ENCODE measurements at places on chromosomes 1 and 21. TPM values are rescaled to one million over a fixed set of nuclear protein-coding genes. Genes with fewer than 3 reads are reported as not detected.

Gene ELAPOR1
- total RNA-seq: 1.1 TPM

Gene KLHDC8A
- not detected for total RNA-seq

Gene LCE1D
- not detected for total RNA-seq

Gene NCSTN
- 92.5 TPM for total RNA-seq

Gene PERM1
- total RNA-seq: not detected

Gene TNFRSF9
- 0.22 TPM for total RNA-seq

DNA sequence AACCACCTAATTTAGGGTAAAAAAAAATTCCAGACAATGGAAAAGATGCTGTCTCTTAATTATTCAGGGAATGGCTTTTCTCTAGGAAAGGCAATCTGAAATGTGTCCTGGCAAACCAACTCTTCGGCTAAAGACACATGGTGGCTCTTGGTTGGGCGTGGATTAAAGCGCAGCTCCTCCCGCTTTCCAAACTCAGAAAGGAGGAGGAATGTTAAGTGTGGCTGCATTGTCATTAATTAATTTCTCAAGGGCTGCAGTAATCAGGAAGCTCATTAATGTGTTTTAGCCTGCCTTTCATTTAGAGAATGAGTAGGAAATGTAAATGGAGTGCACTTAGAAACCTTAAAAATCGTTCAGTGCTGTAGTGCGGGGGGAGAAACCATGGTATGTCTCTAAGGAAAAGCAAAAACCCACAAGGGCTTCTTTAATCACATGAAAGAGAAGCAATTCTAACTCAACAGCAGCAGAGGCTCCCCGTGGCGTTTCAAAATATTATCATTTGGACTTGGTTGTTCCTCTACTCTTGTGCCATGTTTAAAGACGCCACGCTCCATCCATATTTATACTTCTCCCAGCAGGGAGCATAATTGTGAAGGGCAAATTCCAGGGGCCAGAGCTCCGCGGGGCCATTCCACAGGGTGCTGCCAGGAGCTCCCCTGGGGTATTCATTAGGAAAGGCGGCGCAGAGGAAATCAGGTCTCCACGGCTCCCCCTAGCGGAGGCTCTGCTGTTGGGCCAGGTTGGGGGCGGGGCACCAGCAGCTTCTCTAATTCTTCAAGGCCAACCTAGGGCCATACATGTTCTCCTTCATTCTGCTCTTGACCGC is 91.9 kb upstream of the SSX2IP start:
- DNase-seq: peak; percentile 48

DNA sequence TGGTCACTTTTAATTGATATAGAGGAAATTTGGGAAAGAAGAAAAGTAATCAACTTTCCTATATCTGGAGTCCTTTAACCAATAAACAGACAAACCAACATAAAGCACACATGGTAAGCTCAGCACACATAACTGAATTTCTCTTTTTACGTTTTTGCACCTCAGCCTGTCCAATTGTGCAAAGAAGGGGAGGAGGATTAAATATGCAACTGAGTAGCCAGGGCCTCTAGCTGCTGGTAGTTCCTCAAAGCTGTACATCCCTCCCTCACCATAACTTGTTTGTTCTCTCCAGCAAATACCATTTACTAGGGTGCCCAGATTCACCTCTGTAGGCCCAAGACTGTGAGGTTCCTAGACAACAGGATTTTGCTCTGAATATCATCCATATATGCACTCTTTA is 25.4 kb downstream of the ST6GALNAC5 start:
- DNase-seq: no peak

DNA sequence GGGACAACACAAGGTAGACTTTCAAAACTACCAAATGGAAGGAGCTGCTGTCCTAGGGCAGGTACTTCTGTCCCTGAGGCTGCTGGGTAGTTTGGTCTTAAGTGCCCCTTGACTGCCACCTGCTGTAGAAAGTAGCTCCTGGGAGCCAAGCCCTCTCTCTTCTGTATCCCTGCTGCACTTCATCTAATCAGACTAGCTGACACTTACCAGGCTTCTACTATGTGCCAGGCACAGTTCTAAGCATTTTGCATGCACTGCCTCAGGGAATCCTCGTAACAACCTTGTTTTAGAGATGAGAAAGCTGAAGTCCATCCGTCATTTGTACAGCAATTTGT is 15.9 kb upstream of the SRSF4 start:
- DNase-seq: peak; percentile 39

GRCh38 chr1:44222397-44223186 is 9.3 kb downstream of the DMAP1 start:
- no peak for DNase-seq

DNA sequence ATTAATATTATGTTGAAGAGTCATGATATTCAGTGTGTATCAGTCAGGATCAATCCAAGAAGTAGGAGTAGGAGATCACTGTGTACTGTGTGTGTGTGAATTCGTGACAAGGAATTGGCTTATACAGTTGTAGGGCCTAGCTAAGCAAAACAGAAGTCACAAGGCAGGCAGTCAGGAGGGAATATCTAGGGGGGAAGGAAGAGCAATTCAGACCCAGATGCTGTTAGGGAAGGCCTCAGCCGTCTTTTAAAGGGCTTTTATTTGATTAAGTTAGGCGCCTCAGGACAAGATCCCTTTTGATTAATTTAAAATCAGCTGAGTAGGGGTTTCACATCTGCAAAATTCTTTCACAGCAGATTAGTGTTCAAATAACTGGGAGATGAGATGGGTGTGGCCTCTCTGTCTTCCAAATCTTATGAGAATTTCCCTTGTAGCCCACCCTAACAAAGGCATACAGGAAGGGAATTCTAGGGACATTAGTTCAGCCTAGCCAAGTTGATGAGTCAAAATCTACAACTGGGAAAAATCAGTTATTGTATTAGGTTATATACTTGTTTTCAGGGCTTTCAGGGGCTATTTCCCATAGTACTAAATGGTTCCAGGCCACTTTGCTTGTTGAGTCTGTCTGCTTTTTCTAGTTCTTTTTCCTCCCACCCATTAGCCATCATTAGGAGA is 47.4 kb downstream of the ALG6 start:
- DNase-seq: no peak

DNA sequence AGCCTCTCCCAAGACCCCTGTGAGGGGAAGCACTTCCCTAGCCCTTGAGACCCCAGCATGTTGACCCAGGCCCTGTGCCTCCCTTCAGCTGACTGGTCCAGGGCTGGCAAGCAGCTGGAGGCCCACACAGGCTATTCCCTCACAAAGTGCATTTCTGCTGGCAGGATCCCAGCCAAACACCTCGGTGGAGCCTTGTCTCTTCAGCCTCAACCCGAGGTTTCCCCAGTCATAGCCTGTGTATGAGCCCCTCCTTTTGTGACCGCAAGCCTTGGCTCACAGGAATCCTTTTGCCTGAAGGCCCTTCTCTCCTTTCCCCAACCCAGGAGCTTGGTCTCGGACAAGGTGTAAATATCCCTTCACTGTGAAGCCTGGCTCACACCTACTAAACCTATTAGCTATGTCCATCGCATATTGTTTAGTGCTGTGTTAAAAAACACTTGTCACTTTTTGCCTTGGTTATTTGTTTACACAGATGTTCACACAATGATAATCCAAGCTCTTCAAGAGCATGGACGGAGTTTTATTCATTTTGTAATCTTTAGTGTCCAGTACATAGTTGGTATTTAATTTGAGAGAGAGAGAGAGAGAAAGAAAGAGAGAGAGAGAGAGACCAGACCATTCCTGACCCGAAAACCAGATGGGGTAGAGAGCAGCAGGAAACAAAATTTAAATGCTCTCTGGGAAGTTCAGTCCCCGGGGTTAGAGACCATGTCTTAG is 8.5 kb upstream of the CD247 start:
- no peak for DNase-seq

DNA sequence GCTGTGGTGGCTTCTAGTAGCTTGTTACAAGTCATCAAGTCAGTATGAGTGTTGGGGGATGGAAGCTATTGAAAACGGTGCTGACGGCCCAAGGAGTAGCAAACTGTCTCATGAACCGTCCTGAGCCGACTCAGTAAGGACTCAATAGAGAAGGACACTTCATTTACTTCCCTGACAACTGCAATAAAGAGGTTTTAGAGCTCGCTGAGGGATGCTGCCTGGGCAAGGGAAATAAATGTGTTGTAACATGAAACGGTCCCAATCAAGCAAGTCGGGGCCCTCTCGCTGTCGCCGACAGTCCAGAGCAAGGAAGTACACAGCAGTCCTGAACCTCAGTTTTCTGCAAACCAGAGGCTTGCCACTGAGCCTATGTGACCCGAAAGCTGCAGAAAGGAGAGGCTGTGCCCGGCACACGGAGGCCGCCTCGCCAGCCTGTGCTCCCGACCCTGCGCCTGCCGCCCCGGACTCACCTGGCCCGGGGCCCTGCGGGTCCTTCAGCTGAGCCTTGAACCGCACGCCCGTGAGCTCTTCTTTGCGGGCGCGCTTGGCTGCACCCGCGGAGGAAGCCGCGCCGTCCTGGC is 423 bp downstream of the URB1 start:
- peak; percentile 44 for DNase-seq

GRCh38 chr1:193438312-193438711 is 251.9 kb upstream of the B3GALT2 start:
- DNase-seq: no peak

DNA sequence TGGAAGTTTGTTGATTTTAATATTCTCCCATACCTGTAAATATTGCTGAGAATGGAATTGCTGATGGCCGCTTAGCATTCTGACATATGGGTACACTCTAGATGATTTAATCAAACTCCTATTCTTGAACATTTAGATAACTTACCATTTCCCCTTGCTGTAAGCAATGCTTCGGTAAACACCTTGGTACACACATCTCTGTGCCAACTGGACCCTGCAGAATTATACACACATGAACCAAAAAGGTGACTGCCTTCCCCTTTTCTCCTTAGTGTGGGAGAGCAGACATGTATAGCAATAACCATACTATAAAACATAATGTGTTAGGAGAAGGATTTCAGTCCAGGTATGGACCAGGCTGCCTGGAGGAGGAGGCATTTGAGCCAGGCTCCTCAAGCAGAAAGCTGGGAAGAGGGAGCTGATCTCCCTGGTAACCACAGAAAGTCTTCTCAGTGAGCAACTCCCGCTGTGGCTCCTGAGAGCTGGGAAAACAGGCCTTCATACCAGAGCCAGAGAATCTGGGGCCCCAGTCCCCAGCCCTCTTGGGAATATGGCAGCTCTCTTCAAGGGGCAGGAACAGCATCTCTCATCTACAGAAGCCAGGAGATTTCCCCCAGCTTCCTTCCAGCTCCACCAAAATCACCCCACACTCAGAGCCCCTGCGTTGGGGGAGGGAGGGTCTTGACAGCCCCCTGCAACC is 33.9 kb upstream of the CSF1 start:
- no peak for DNase-seq

GRCh38 chr1:27153549-27153886 is 1.4 kb downstream of the SLC9A1 start:
- no peak for DNase-seq

GRCh38 chr21:40850071-40850470 is 3.1 kb upstream of the DSCAM start:
- DNase-seq: no peak

- DNase-seq: no peak
These were observed 76.8 kb downstream of the KCNJ15 start for GRCh38 chr21:38333301-38334272.

DNA sequence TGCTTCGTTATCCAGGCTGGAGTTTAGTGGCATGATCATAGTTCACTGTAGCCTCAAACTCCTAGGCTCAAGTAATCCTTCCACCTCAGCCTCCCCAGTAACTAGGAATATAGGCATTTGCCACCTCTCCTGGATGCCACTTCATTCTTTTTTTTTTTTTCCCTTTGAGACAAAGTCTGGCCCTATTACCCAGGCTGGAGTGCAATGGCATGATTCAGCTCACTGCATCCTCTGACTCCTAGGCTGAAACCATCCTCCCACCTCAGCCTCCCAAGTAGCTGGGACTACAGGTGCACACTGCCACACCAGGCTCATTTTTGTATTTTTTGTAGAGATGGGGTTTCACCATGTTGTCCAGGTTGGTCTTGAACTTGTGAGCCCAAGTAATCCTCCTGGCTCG is 19.3 kb downstream of the OSBPL9 start:
- DNase-seq: no peak

DNA sequence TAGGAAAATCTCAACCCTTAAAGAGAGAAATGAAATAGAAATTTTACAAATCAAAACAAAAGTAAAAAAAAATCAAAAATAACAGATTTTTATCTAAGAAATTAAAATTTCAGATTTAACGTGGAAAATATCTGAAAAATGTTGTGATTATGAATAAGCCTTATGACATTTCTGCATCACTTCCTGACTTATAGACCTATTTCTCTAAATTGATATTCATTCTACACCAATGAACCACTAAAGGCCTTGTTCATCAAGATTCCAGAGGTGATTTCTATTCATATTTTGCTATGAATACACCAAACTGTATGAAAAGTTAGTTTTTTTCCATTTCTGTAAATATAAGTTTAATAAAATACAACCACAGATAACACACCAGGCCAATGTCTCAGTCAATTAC is 261.5 kb downstream of the SMYD3 start:
- peak; percentile 13 for DNase-seq

DNA sequence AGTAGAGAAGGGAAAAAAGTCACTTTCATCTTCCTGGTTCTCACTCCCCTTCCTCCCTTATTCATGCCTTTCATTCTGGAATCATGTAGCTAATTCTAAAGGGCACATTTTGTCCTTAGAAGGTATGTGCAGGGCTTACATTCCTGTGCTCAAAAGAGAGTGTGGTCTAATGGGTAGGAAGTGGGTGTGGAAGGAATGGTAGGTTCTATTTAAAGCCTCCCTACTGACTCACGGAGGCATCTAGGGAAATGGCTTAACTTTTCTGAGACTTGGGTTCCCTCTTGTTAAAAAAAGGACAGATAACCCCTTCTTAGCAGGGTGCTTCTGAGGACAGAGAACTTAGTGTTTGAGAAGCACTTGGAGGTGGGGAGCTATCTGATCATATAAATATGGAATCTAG is 249.3 kb upstream of the DUSP10 start:
- DNase-seq: no peak

DNA sequence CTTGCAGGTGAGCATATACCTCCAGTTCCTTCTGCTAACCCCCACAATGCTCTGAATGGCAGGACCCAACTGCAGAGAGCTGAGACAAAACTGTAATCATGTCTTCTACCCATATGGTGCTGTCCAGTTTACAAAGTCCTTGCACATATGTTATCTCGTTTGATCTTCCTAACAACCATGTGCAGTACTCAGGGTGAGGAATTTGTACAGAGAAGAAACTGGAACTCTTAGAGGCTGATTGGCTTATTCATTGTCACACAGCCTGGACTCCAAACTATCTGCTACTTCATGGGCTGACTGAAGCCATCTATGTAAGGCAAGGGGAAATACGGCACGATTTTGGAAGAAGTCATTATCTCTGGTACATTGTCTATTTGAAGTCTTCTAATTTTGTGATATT is 191.1 kb downstream of the TNR start:
- DNase-seq: no peak

All from endothelial cell of umbilical vein (primary cell).